Right lobe of liver (tissue), 6 donors: ENCODE measurements at places on chromosomes 5 and 9. TPM values are rescaled to one million over a fixed set of nuclear protein-coding genes. Genes with fewer than 3 reads are reported as not detected.

Gene N4BP3
- 0.05 TPM for total RNA-seq

Gene SHOC1
- not detected for total RNA-seq

Gene OBP2B
- not detected for total RNA-seq

DNA sequence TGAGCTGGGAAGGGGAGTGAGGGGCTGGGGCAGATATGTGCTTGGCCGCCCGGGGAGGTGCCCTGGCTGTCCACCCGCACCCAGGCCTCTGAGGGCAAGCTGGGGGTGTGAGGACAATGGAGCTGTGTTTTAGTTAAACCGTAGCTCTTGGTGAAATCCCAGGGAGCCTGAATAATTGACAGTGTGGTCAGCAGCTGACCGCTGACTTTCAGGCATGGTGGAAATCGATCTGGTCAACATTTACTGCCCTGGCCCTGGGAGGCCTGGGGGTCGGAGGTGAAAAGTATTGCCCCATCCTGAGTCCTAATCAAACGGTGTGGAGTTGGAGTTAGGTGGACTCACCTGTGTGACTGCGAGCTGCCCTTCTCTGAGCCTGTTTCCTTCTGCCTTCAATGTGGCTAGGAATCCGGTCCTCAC is 31.2 kb upstream of the CRB2 start:
- no peaks in the 10 kb centered on the region for H3K27me3 ChIP-seq
- H3K4me3 ChIP-seq, result no peak overlapping the region
- peak overlapping the region; percentile 52 for H3K27ac ChIP-seq
- DNase-seq, result peak; percentile 85
- H3K4me1 ChIP-seq, result peaks cover 6% of the 10 kb centered on the region

- DNase-seq, result no peak
- no peak overlapping the region for H3K27ac ChIP-seq
- H3K27me3 ChIP-seq, result no peaks in the 10 kb centered on the region
- H3K4me1 ChIP-seq, result no peaks in the 10 kb centered on the region
These were observed 151.5 kb downstream of the BNC2 start for GRCh38 chr9:16718952-16719351.

DNA sequence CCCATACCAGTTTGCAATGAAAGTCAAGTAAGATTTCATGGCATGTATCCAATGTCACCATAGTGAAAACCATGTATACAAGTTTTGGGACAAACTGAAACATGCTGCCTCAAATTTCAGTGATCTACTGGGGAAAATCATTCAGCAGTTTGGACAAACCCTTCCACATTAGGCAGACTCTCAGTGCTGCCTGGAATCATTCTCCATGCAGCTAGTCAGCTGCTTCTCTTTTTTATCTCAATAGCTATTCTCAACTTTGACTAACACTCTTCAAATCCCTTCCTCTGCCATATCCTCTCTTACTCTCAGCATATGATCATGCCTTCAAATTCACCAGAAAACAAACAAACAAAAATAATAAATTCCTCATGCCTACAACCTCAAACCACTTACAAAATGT is 323.3 kb downstream of the MAN2A1 start:
- no peak overlapping the region for H3K27ac ChIP-seq
- H3K36me3 ChIP-seq, result no peaks in the 10 kb centered on the region
- no peaks in the 10 kb centered on the region for H3K4me1 ChIP-seq
- H3K4me3 ChIP-seq, result no peak overlapping the region
- no peaks in the 10 kb centered on the region for H3K27me3 ChIP-seq

- DNase-seq, result no peak
- no peak overlapping the region for H3K4me3 ChIP-seq
- no peaks in the 10 kb centered on the region for H3K4me1 ChIP-seq
These were observed 322.8 kb downstream of the GLIS3 start for GRCh38 chr9:3976865-3977613.

GRCh38 chr5:167608390-167609272 is 682.8 kb upstream of the WWC1 start:
- H3K36me3 ChIP-seq, result no peaks in the 10 kb centered on the region
- no peaks in the 10 kb centered on the region for H3K27me3 ChIP-seq
- no peak overlapping the region for H3K27ac ChIP-seq

DNA sequence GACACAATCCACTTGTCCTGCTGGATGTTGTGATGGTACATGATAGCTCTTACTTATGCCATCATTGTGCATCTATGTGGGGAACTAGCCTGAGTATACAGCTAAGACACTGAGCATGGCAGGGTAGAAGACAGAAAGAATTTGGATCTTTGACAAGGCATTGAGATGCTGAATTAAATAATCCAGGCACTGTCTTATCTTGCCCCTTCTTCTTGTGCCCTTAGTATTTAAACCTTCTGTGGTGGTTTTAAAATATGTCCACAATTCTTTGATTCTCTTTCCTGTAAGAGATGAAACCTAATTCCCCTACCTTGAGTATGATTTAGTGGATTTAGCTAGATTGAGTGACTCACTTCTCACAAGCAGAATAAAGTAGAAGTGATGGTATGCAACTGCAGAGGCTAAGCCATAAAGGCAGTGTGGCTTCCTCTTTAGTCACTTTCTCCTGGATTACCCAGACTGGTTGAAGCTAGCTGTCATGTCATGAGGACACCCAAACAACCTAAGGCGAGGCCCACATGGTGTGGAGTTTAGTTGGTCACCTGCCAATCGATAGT is 174.0 kb upstream of the NREP start:
- no peak for DNase-seq
- H3K4me1 ChIP-seq, result no peaks in the 10 kb centered on the region
- H3K27me3 ChIP-seq, result no peaks in the 10 kb centered on the region
- no peak overlapping the region for H3K4me3 ChIP-seq
- no peaks in the 10 kb centered on the region for H3K36me3 ChIP-seq
